T47D (cell line): ENCODE measurements at places on chromosomes 7 and 10.
A peak's percentile ranks its signal among the peaks of the same experiment; 100 is the strongest.

DNA sequence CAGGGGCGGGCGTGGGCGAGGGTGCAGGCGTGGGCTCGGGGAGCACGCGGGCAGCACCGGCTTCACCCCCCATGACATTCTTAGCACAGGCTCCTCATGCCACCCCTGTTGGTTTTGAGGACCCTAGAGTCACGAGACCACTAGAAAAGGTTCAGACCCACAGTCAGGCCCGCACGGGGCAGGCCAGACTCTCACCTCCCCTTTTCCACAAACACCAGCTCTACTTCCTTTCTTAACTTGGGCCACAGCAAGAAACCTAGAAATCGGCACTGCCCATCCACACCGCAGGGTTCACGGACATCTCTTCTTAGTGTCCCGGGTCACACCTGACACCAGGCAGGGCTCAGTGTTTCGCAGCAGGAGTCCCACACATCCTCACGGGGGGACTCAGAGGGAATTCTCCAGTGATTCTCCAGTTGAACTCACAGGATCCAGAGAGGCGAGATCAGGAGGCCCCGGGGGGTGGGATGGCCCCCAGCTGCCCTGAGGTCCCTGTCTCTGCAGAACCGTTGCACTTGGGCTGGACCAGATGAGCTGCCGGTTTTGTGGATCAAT lies 52.0 kb downstream of the JAKMIP3 start:
- DNase-seq: no peak

DNA sequence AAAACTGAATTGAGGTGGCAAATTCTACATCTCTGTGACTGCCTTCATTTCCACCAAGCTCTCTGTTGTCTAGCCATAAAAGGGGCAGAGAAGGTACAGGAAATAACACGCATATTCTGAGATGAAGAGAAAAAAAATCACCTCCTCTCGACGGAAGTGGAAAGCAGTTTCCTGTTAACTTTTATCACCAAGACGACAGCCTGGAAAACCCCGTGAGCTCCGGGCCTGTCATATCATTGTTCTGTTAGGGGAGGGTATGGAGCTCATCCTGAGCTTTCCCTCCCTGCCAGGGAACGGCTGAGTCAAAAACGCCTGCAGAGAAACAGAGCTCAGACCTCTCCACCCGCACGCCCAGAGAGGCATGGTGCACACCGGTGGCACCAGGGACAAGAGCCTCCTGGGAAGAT lies 200.3 kb downstream of the PRPF18 start:
- DNase-seq: no peak

DNA sequence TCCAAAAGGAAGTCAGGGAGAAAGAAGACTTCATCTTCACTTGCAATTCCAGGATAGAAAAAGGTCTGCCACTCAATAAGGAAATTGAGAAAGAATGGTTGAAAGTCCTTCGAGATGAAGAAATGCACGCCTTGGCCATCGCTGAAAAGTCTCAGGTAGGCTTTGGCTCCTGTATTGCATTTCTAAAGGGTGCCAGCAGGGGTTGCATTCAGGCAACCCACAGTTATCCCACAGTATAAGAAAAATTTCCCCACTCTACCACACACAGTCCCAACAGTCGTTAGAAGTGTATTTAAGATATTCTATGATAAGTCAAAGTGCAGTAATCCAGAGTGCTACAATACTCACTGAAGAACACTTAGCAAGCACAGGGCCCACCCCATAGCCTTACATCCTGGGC lies 93.4 kb upstream of the FGL2 start:
- no peak for DNase-seq

GRCh38 chr7:135425036-135425435 lies 84.9 kb downstream of the CNOT4 start:
- no peak for DNase-seq

- peak; percentile 59 for DNase-seq
Measured at GRCh38 chr7:24573554-24574338, 494 bp downstream of the PALS2 start.

DNA sequence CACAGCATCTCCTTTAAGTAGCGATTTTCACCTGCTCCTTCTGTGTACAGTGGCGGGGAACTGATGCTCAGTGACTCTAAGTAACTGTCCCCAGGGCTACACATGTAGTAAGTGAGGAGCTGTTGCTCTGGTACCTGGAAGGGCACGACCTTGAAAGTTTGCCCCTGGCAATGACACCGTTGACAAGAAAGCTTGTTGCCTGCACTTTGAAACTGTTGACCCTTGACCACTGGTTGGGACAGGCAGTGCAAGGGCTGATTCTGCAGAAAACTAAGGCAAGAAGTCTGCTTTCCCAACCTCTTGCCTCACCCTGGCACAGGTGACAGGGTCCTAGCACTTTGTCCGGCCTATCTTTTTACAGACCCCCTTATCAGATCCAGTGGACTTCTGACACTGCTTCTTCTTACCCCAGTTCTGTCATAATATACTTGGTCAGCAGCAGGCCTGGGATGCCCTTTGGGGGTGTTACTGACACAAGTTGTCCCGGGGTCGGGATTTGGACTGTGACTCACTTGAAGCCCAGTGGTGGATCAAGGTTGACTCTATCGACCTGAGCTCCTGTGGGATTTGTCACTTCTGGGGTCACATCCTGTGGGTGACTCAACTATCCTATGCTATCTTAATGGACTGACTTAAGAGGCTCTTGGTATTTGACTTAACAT lies 5.8 kb downstream of the ACSL5 start:
- DNase-seq: no peak

DNA sequence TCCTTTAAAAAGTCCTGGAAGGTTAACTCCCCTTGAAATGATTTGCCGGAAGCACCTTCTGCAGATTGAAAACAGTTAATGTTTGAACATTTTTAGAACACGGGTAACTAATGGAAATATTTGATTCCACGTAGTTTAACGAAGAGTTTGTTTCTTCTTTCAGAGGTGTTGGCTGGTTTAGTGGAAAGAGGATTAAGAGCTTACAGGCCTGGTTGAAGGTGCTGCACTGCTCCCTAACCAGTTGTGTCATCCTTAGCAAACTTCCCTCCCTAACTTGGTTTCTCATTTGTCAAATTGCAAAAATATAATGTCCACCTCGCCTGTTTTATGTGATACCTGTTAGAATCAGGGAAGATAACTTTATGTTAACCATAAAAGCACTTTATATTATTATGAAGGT lies 243.0 kb upstream of the FZD8 start:
- DNase-seq: no peak

DNA sequence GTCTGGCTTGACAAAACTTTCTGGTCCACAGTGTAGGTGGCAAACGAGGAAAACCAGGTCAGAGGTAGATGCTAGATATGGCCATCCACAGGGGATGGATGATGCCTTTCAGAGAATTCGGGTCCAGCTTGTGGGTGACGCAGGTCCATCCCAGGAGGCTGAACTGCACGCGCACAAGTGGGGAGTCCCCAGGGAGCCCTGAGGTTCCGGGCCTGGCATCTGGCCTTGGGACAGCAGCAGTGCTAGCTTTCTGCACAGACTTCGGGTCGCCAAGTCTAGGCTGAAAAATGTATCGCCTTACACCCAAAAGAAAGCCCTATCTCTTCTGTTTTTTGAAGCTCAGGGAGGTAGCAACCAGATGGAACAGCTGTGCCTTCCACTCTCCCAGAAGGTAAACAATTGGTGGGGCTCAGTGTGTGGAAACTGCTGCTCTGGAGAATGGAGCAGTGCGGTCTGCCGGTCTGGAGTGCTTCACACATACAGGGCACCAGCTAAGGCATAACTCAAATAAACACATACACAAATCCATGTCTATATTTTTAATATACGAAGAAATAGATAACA lies 119.3 kb upstream of the ACBD5 start:
- no peak for DNase-seq

DNA sequence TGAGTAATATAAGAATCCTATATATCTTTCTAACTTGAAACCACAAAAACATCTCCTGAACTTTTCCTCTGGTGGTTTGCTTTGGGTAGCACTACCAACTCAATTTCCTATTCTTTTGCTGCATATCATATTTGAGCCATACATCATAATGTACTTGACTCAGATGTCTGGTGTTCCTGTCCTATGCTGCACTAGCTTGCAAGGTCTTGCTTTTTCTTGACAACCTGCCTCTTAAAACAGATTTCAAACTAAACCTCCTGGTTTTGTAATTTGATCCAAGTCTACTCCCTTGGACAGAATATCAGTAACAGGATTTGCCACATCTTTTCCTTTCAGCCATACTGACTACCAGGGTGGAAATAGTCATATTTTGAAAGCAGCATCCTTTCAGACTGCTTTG lies 520.3 kb upstream of the LRRTM3 start:
- DNase-seq: no peak

- no peak for DNase-seq
Measured at GRCh38 chr10:127228195-127228787, 31.9 kb upstream of the INSYN2A start.

DNA sequence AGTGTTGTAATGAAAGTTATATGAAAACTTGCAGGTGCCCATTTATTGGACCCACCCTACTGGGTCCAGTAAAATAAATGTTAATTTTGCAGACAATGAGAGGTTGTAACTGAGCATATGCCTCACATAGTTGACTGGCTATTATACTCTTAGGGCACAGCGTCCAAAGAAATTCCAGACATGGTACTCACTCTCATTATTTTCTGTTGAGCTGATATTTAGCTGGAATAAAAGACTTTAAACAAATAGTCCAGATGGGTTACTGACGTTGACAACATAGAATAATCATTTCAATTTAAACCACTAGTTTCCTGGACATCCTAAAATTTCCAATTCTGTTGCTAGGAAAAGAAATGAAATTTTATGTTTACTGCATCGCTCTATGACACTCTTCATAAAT lies 174.5 kb downstream of the ZNF365 start:
- DNase-seq: no peak

DNA sequence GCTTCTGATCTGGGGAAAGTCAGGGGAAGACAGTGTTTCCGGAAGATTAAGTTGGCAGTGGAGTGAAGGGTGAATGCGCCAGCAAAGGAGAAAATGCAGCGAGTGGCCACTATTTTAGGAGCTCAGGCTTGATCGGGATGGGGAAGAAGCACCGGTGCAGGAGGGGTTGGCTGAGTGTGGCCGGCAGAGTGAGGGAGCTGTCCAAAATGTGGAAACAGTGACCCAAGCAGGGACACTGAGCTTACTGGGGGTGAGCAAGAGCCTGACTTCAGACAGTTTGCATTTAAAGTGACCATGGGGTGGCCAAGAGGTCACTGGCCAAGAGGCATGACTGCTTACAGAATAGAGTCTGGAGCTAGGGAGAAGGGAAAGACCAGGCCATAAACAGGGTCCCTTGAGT lies 79.3 kb downstream of the GOLGA7B start:
- no peak for DNase-seq

DNA sequence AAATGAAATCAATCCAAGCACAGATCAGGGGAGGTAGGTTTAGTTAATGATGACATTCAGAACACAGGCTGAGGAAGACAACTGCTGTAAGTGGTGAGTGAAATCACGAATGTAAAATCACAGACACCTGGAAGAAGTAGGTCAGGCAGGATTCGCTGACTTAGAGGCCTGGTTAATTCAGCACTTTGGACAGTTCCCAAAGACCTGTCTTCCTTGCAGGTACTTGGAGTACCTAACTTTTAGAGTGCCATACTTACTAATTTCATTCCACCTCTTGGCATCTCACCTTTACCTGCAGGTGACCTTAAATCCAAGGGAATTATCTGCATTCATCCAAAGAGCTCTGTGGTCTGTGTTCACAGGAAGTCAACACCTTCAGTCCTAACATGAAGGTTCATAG lies 822.3 kb downstream of the PHTF2 start:
- DNase-seq: peak; percentile 27

DNA sequence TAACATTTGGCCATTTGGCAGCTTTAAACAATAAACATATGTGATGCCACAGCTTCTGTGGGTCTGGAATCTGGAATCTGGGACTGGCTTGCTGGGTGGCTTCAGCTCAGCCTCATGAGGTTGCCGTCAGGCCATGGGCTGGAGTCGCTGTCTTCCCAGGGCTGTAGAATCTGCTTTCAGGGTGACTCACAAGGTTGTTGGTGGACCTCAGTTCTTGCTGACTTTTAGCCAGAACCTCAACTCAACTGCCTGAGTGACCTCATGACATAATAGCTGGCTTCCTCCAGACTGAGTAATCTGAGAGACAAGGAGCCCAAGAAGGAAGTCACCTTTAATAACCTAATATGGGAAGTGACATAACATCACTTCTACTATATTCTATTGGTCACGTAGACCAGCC lies 44.6 kb upstream of the TSPAN13 start:
- DNase-seq: no peak
